Kidney epithelial cell (primary cell): ENCODE measurements at places on chromosomes 5 and 9.

DNA sequence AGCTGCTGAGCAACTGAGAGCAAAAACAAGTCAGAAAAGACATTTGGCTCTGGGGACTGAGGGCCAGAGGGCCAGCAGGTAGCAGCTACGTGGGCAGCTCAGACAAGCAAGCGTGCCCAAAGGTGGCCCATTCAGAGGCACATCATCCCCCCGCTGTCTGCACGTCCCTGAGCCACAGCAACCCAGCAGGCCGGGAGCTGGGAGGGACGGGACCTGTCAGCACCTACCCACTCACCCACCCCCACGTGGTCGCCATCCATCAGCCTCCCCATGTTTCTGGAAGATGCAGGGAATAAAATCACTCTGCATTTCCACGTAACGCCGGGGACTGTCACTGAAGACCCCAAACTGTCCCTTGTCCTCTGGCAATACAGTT, 167.8 kb downstream of the COL23A1 start:
- no peak for DNase-seq

DNA sequence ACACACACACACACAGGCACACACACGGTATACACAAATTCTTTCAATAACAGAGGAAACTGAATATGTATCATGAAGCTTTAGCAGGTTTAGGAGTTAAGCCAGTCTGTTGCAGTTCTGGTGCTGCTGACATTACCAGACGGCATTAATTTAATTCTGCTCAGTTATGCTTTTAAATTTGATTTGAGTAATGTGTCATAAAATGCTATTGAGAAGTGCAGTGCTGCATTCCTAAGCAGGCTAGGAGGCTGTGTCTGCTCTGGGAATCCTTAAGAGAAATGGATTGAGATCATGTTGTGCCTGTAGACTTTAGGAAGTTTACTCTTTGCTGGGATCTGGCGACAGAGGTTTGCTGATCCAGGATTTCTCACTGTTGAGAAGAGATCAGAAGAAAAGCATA, 733.8 kb downstream of the BRINP1 start:
- DNase-seq, result no peak

GRCh38 chr5:86878250-86878649, 260.5 kb downstream of the COX7C start:
- no peak for DNase-seq

GRCh38 chr5:626850-627249, 14.7 kb downstream of the CEP72 start:
- no peak for DNase-seq

DNA sequence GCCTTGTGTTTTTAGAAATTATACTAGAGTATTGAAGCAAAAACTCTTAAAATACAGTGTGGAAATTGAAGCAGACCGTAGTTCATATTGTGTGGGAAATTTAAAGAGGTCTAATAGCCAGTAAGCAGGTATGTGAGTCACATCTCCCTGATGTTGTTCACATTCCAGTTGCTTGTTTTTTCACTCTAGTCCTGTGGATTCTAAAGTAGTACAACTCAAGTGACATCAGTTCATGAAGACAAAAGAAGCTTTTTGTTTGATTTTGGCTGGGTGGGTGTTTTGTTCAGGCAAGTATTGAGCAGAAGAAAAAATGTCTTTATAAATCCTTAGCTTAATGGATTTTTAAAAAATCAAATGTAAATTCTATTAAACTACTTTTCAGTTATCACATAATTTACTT, 216.2 kb downstream of the MAN2A1 start:
- DNase-seq, result peak; percentile 37

GRCh38 chr5:44384816-44385215, 4.4 kb downstream of the FGF10 start:
- no peak for DNase-seq

- DNase-seq, result no peak
These were observed 306.3 kb downstream of the FER start for GRCh38 chr5:109053995-109054417.

DNA sequence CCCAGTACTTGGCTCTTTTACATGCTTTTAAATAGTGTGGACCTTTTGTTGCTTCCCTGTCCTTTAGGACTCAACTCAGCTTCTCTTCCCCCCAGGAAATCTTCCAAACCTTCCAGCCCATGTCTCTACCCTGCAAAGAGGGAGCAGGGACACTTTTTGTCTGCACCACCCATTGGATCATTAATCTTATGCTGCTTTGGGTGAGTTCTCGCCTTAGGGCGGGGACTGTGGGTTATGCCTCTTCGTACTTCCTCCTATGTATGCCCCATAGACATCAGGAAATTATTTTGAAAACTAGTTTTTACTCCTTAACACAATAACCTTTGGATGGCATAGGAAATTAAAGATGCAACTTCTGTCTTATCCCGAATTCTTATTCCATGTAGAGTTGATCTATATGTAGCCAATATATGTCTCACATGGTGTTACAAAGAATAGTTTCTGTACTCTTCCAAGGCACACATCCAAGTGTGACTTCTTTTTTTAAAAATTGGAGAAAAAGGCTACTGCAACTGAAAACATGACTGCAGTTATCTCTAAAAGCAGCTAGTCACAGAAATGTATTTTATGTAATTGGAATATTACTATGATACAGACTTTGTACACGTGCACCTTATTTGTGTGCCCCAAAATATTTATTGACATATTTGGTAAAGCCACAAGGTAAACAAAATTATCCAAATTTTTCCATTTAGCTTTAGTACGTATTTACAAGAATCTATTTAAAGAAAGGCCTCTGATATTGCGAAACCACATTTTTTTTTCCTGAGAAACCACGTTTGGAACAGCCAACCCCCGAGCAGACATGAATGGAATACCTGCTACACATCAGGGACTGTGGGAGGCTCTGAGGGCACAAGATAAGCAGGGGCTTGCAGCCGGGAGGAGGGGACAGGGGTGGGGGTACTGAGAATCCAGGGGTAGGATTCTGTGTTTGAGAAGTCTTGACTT, 133.6 kb downstream of the WDR41 start:
- DNase-seq, result peak; percentile 14

- DNase-seq, result no peak
These were observed 75.6 kb upstream of the RNU6ATAC start for GRCh38 chr9:134239939-134240338.

DNA sequence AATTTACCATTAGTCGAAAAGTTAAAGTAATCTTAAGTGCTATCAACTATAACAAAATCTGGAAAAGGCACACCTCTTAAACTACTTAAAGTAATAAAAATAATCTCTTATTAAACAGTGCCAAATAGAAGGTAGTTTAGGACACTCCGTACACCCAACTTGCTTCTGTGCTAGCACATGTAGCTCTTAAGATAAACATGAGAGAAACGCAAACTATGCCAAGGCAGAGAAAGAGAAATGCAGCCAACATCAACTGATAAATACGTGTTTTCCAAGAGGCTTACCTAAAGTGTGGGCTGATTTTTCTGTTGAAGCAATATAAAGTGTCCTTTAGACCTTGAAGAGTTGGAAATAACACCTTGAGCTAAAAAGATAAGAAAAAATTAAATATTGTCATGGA, 480.6 kb upstream of the DAB2 start:
- no peak for DNase-seq

- no peak for DNase-seq
These were observed 70.6 kb downstream of the HMHB1 start for GRCh38 chr5:143882520-143882919.

DNA sequence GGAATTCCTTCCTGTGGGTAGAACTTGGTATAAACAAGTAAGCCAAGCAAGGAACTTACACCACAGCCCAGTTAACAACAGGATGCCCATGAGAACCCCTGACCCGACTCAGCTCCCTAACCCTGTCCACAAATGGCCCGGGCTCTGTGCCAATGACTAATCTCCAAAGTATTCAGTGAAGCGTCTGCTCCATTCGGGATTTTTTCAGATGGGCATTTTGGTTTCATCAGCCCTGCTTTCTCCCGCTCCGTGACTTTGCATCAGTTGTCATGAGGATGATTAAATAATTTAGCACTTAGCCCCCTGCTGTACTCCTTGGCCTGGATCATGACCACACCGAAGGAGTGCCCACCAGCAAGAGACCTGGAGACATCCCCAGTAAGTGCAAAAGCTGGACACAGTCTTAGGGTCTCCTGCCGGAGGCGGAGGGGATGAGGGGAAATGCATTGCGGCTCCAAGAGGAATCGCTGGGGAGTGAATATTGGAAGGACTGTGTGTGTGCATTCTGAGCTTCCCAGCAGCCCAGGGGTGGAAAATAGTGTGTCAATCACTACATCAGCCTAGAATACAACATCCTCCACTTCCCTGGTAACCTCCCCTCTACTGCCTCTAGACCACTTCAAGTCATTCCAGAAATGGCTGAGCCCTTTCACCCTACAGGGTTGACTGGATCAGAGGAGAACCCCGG, 41.4 kb upstream of the DNAH5 start:
- peak; percentile 75 for DNase-seq

GRCh38 chr9:79719989-79720388, 148.2 kb downstream of the TLE4 start:
- no peak for DNase-seq

DNA sequence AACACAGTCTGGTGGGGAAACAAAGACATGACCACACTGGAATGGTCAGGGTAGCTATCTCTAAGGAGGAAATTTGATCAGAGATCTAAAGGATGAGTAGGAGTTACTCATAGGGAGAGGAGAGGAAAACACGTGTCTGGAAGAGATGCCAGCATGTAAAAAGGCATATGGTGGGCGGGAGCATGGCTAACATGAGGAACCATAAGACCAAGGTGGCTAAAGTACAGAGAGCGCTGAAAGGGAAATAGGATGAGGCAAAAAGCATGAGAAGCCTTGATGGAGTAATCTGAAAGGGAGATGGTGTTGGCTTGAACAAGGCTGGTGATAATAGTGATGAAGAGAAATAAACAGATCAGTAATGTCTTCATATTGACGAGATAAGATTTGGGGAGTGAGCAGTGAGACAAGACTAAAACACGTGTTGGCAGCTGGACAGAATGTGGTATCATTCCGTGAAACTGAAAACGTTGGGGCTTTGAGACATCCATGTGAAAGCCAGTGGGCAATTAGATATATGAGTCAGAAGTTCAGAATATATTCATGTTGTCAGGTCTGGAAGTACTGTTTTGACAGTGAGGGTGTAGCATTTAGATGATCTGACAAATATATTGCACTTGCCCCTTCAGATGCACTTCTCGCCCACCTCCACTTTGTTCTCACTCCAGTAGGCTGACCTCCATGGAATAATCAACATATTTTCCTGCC, 209.1 kb upstream of the KCNN2 start:
- no peak for DNase-seq

GRCh38 chr9:125691869-125692268, 15.1 kb downstream of the MAPKAP1 start:
- no peak for DNase-seq

DNA sequence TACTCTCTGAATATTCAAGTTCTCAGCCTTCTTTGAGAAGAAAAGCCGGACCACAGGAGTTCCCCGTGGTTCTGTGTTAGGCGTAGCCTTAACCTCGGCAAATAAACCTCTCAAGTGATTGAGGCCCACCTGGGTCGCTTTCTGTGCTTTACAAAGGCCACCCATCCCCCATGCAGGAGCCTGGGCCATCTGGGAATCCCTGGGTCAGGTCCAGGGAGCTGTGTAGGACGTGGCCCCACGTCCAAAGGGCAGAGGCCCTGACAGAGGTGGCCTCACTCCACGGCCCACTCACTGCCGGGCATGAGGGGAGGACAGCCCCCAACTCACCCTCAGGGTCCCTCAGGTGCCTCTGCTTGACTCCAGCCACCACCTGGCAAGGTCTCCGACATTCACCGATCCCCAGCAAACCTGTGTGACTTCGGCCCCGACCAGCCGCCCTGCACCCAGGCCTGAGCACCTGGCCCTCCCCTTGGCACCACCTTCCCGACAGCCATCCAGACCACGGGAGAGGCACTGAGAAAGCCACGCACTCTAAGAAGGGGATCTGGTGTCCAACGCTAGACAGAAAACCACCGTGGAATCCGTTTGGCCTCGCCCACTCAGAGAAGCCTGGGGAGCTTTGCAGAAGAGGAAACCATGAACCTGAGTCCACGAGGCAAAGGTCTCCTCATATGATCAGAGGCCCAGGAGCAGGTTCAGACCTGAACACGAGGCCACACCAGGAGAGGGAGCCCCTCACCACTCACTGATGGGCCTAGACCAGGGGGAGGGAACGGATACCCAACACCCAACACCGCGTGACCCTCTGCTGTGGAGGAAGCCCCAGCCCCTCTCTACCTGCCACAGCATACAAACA, 4.5 kb downstream of the SLC12A7 start:
- DNase-seq, result no peak

DNA sequence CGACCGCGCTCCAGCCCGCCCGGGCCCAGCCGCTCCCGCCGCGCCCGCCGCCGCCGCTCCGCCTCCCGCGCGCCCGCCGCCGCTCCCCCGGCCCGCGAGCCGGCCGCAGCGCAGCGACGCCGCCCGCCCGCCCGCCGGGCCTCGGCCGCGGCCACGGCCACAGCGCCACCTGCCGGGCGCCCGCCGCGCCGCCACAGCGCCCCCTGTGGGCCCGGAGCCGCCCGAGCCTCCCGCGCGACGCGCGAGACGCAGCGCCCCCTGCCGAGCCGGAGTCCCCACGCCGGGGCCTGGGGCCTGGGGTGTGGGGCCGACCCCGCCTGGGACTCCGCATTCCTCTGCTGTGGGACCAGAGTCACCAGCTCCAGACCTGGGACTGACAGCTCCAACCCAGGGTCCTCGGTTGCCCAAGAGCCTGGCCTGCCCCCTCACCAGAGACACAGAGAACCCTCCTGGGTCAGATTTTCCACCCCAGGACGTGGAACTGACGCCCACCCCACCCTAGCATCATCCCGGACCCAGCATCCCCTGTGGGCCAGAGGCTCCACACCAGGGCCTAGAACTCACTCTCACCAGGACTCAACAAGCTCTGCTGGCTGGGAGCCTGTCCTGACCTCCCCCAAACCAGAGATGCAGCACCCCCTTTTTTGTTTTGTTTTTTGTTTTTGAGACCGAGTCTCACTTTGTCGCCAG, at the start of gene RAPGEF1:
RAPGEF1 (minus strand) TSS at position 118 of the 690 bp plus-strand sequence. CDS start 246 bp downstream, outside the sequence.
- DNase-seq, result no peak

GRCh38 chr9:90012949-90013348, 408.1 kb downstream of the GADD45G start:
- no peak for DNase-seq

DNA sequence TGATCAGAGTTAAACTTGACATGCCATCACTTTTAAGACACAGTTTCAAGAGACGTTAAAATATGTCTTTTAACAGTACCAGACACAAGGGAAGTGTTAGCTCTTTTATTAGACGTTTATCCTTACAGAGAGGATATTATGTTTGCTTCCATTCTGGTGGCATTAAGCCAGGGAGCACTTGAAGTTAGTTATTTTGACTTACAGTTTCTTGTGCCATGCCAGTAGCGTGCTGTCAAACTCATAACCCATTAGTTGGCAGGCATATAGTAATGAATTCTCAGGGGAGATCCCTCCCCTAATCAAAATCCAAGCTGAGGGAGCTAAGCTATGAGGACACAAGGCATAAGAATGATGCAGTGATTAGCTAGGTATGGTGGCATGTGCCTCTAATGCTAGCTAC, 66.5 kb downstream of the RPS6 start:
- DNase-seq, result no peak

DNA sequence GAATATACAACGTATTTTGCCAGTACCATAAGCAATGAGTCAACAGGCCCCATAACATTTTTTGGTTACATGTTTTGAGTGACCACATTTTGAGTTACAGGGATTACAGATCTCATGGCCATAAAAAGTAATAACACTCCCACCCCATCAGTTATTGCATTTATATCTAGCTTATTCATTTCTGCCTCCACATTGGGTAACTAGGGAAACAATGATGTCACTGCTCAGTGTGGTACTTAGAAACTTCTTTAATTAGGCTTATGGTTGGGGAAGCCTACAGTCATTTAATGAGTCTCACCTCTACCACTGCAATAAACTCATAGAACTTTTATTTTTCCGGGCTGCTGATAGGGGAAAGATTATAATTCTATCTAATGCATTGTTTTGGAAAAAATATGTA, 39.9 kb upstream of the SMIM15 start:
- no peak for DNase-seq
